ENCODE measurements at places on chromosomes 5 and 9.

GRCh38 chr9:122808141-122808540, 8.2 kb downstream of the OR1K1 start:
- DNase-seq, result no peak

DNA sequence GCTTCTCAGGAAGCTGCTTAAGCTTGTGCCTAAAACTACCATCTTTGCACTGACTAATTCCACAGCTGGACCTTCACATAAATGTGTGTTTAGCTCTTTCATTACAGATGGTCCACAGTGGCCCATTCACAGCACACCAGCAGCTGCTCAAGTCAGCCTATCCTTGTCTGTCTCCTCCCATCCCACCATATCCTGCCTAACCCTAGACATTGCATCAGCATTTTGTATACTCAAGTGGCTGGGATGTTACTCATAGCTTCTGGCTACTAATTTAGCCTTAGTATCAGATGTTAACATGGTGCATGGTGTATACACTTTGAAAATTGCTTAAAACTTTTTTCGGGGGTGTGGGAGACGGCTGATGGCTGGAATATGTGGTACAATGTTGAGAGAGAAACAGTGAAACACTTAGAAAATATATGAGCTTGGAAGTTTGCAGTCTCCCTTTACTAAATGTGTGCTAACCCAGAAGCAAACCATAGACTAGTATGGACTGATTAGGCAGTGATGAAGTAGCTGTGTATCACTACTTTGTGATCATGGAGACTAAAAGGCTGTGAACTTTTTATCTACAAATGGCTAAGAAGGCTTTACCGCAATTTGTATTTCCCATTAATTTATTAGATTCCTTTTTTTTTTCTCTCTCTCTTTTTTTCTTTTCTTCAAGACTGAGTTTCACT, 83.1 kb downstream of the JMY start:
- DNase-seq, result no peak

DNA sequence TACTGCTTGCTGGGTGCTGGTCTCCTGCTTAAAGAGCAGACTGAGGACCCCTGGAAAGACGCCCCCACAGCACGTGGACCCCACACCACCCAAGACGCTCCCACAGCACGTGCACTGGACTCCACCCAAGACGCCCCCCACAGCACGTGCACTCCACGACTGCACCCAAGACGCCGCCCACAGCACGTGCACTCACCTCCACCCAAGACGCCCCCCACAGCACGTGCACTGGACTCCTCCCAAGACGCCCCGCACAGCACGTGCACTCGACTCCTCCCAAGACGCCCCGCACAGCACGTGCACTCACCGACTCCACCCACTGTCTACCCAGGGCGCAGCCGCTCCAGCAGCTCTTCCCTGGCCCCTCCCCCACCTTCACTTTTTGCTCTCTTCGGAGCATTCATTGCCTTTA, 50.5 kb downstream of the EHMT1 start:
- DNase-seq, result no peak

GRCh38 chr5:31845361-31845760, 206.4 kb downstream of the PDZD2 start:
- DNase-seq, result no peak

DNA sequence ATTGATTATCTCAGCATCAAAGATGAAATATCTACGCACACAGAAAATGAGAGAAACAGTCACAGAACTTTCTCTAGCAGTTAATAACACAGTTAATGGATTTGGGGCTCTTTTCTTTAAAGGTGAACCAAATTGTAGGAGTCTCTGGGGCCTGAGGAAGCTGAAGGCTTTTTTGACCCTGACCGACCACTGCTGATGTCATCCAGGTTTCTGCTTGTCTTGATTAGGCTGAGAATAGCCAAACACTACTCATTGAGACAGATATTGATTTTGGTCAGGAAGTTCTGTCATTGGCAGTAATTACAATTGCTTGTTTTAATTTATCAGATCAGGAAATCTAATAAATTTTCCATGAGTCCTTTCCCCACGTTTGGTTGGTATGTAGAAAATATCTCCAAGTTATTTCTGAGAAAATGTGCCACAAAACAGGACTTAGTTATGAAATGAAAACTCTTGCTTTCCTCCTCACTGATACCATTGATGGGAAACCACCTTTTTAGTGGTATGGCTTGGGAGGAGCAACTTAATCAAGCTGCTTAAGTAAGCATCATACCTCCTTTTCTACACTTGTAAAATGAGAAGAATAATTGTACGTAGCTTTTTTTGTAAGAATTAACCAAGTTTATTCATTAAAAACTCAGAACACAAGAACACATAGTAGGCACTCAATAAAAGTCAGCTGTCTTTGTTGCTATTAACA, 19.7 kb downstream of the CARTPT start:
- DNase-seq, result no peak

- peak; percentile 65 for DNase-seq
These were observed 6.5 kb downstream of the ADAMTS13 start for GRCh38 chr9:133428617-133429101.

DNA sequence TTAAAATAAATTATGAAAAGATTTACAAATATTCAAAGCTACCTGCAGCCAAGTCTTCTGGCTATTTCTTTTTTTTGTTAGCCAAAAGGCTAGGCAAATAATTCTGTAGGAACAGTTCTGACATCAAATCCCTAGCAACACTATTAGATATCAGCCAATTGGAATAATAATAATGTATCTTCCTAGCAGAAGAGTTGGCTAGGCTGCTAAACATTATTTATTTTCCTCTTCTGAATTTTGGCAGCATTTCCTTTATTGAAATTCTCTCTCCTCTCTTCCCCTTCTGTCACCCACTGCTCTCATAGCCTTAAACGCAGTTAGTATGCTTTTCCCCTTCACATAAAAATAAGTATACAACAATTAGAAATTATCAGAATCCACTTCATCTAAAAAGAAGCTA, 42.6 kb downstream of the ZDHHC21 start:
- DNase-seq, result no peak

DNA sequence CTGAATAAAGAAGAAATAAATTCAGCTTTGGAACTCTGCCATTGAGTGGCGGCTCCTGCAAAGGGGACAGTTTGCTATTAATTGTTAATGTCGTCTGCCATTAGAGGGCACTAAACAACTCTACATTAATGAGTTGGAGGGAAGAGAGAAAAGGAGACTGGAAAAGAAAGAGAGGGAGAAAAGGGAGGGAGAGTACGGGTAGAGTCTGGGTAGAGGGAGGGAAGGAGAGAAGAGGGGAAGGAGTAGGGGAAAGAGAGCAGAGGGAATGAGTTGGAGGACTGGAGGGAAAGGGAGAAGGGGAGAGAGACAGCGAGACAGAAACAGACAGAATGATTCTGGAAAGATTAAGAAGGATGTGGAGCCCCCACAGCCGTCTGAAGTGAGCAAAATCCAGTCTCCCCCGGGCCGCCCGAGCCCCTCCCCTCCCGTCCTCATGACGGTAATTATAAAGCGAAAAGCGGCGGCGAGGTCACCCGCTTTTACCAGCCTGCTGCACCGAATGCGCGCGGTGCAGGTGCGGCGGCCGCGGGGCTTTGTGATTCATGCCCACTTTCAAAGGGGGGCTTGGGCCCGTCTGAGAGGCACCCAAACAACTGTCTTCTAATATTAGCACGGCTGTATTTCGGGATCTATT, 1.9 kb upstream of the FST start:
- peak; percentile 65 for DNase-seq

- DNase-seq, result no peak
These were observed 504.9 kb downstream of the NR2F1-AS1 start for GRCh38 chr5:93076096-93076495.

DNA sequence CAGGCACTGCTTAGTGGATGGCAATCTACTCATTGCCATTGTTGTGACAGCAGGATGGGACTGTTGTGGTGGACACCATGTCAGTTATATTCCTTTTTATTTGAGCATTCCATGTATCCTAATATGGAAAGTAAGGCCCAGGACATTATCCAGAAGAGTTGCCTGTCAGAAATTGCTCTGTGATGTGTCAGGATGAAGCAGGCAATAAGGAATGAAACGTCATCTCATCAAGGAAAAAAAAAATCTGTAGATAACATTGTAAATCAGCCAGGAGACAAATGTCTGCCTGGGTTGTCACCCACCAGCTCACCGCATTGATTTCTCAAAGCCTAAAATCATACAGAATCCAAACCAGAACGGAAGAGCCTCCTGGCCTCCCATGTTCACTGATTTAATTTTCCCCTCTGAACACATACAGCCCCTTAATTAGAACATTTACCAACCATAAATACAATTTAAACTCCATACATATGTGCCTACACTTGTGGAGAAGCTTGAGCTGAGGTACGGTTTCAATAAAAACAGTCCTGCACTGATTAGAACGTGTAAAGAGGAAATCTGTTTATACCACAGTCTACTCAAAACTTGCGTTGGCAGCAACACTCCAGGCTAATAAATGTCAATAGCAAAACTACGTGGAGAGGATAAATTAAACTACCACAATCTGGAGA, 73.9 kb downstream of the FOXD1 start:
- no peak for DNase-seq

GRCh38 chr9:5305741-5306140, 1.2 kb upstream of the RLN2 start:
- DNase-seq, result no peak

- DNase-seq, result no peak
These were observed 62.7 kb upstream of the OSMR start for GRCh38 chr5:38783011-38783561.

GRCh38 chr9:119827126-119827525, 457.9 kb upstream of the BRINP1 start:
- no peak for DNase-seq

GRCh38 chr9:110476251-110476650, 103.3 kb downstream of the SVEP1 start:
- no peak for DNase-seq

- no peak for DNase-seq
These were observed 871.2 kb upstream of the DMAC1 start for GRCh38 chr9:8670751-8671150.

DNA sequence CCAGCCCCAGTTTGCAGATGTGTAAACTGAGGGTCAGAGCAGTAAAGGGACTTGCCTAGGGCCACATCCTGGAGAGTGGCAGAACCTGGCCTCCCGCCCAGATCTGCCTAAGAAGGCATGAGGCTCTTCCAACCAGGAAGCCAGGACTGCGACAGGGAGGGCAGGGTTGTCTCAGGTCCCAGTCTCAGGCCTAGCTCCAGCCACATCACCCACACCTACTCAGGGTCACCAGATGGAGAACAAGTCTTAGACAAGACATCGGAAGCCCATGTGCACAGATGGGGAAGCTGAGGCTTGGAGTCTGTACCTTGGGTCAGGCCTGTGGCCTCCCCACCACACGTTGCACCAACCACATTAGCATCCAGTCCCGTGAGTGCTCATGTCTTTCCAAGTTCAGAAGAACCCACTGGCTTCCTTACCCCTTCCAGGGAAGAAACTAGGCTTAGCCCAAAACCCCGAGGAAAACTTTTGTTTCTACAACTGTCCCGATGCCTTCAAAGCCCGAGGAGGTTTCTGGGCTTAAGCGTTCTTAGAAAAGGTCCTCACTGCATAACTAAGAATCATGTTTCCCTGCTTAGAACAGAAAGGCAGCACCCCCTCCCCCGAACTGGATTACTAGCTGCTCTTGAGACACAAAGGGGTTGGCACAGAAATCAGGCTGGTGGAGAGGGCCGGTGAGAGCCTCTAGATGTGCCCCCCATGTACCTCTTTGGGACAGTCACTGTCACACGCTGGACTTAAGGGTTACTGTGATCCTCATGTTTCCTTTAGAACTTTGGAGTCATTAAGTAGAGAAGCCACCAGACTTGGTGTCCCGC, 2.2 kb downstream of the FAM78A start:
- DNase-seq, result peak; percentile 59

- DNase-seq, result no peak
These were observed 72.8 kb downstream of the WWC1 start for GRCh38 chr5:168364151-168364661.

DNA sequence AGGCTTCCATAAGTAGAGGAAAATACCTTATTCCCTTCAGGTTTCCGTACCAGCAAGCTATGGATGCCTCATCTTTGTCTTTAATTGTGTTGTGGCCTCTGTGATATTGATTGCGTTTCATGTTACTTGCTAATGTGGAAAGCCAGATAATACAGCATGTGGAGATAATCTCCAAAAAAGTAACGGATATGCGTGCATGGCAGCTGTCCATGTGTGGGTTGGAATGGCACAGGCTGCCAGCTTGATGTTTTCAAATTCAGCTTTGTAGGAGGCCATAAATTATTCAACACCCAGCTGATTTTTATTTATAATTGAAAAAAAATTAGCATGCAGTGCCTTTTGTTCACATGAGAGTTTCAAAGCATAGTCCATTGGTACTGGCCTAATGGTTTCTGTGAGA, 144.9 kb downstream of the GIN1 start:
- no peak for DNase-seq

- peak; percentile 71 for DNase-seq
These were observed 92.1 kb upstream of the MAP1B start for GRCh38 chr5:72015103-72015548.

- DNase-seq, result no peak
These were observed 1.9 kb upstream of the PCDH1 start for GRCh38 chr5:141879941-141880738.

GRCh38 chr5:132639706-132640130, 18.3 kb upstream of the IL13 start:
- DNase-seq, result no peak

DNA sequence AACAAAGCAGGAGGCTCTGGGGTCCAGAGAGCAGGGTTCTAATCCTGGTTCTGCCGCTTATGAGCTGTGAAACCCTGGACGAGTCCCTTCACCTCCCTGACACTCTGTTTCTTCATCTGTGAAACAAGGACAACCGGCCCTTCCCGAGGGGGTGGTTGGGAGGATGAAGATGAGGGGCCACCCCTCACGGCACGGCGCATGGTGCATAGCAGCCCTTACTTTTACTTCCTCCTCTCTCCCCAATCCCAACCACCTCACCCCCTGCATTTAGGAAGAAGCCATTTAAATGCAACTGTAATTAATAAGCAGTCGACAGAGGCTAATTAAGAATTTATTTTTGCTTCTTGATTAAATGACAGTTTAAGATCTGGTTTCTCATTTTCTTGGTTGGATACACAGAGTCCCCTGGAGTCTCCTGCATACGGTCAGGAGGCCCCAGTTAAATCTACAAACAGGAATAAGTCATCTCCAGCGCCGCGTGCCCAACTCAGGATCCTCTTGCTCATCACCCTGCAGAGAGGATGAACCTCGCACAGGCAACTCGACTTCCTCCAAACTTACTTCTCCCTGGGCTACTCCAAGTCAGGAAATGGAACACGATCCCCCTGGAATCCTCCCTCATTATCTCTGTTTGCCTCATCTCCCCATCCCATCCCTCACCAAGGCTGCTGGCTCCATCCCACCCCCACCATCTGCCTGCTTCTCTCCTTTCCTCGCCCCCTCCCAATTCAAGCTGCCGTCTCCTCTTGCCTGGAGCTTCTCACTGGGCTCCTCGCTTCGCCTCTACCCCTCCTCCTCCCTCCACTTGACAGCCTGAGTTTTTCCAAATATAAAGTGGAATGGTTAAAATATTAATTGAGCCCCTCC, 95.9 kb downstream of the HRH2 start:
- no peak for DNase-seq

DNA sequence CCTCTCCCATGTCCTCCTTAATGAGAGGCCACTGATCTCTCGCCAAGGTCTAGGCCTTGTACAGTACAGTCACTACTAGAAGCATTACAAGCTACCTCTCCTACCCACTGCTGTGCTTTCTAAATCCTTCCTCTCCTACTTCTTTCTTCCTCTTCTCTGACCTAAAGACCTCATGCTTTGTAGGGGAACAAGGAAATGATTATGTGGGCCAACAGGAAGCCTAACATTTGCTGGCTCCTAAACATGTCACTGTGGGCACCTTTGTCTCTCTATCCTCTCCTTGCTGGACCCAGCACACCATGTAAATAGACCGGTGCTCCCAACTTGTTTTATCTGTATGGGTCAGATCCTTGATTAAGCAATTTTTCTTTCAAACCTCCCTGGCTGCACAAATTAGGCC, 16.7 kb downstream of the SLC28A3 start:
- DNase-seq, result no peak

Data from HAP-1 (cell line).